ENCODE measurements at places on chromosomes 2 and 18. TPM values are rescaled to one million over a fixed set of nuclear protein-coding genes. Genes with fewer than 3 reads are reported as not detected.

GRCh38 chr18:54351186-54351585 is 6.5 kb downstream of the STARD6 start:
- H3K27me3 ChIP-seq: no peaks in the 10 kb centered on the region
- no peak overlapping the region for H3K27ac ChIP-seq
- DNase-seq: no peak
- no peak overlapping the region for H3K4me3 ChIP-seq
- no peaks in the 10 kb centered on the region for H3K36me3 ChIP-seq
- no peaks in the 10 kb centered on the region for H3K4me1 ChIP-seq

- no peak overlapping the region for H3K4me3 ChIP-seq
- no peak overlapping the region for H3K27ac ChIP-seq
- H3K4me1 ChIP-seq: peaks cover 2% of the 10 kb centered on the region
- DNase-seq: no peak
Measured at GRCh38 chr2:235063471-235063961, 111.7 kb downstream of the SH3BP4 start.

- DNase-seq: peak; percentile 58
- H3K27me3 ChIP-seq: no peaks in the 10 kb centered on the region
- H3K27ac ChIP-seq: peak overlapping the region; percentile 8
- peak overlapping the region; percentile 8 for H3K4me3 ChIP-seq
- no peaks in the 10 kb centered on the region for H3K36me3 ChIP-seq
- H3K4me1 ChIP-seq: peaks cover 4% of the 10 kb centered on the region
Measured at GRCh38 chr18:22324191-22325131, 93.3 kb downstream of the CTAGE1 start.

DNA sequence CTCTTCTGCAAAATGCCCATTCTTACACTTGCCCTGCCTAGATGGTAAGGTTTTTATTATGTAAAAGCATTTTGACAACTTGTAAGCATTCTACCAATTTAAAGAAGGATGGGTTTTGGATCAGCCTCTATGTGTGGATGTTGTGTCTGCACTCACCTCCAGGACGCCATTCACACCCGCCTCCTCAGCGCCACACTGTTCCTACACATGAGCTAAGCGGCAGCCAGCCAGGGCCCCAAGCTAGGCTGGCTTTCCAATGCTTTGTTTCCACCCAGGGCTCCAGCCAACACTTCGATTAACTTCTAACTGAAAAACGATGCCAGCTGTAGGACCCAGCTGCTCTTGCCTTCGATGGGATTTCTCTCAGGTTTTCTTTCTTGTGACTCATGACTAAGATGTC is 73.3 kb upstream of the FZD7 start:
- peaks cover 2% of the 10 kb centered on the region for H3K4me1 ChIP-seq
- H3K27ac ChIP-seq: no peak overlapping the region
- no peaks in the 10 kb centered on the region for H3K36me3 ChIP-seq
- no peaks in the 10 kb centered on the region for H3K27me3 ChIP-seq
- no peak overlapping the region for H3K4me3 ChIP-seq

GRCh38 chr2:17580319-17580715 is 39.8 kb downstream of the VSNL1 start:
- H3K27ac ChIP-seq: no peak overlapping the region
- DNase-seq: no peak
- H3K27me3 ChIP-seq: no peaks in the 10 kb centered on the region
- no peaks in the 10 kb centered on the region for H3K4me1 ChIP-seq

- H3K4me1 ChIP-seq: no peaks in the 10 kb centered on the region
- H3K27me3 ChIP-seq: no peaks in the 10 kb centered on the region
- no peak for DNase-seq
- no peak overlapping the region for H3K27ac ChIP-seq
- no peak overlapping the region for H3K4me3 ChIP-seq
Measured at GRCh38 chr2:197240421-197241041, 70.0 kb downstream of the ANKRD44 start.

GRCh38 chr2:186503827-186504606 is 18.0 kb downstream of the ZC3H15 start:
- no peaks in the 10 kb centered on the region for H3K27me3 ChIP-seq
- H3K4me3 ChIP-seq: no peak overlapping the region
- H3K36me3 ChIP-seq: no peaks in the 10 kb centered on the region
- no peaks in the 10 kb centered on the region for H3K4me1 ChIP-seq

- peaks cover 4% of the 10 kb centered on the region for H3K4me1 ChIP-seq
- no peak overlapping the region for H3K4me3 ChIP-seq
- no peaks in the 10 kb centered on the region for H3K27me3 ChIP-seq
- no peak overlapping the region for H3K27ac ChIP-seq
Measured at GRCh38 chr18:335733-336132, 67.9 kb upstream of the THOC1 start.

Gene REG1B
- polyA plus RNA-seq: not detected

Gene TLX2
- polyA plus RNA-seq: not detected
